ENCODE measurements at places on chromosomes 7 and 10.

- DNase-seq: no peak
These were observed 43.1 kb downstream of the CREB3L2 start for GRCh38 chr7:137958470-137959431.

- no peak for DNase-seq
These were observed 353 bp downstream of the MOGAT3 start for GRCh38 chr7:101200504-101200861.

GRCh38 chr10:67772894-67773511 is 65.0 kb downstream of the DNAJC12 start:
- DNase-seq: no peak

GRCh38 chr7:85564861-85565260 is 378.0 kb upstream of the SEMA3D start:
- DNase-seq: no peak

DNA sequence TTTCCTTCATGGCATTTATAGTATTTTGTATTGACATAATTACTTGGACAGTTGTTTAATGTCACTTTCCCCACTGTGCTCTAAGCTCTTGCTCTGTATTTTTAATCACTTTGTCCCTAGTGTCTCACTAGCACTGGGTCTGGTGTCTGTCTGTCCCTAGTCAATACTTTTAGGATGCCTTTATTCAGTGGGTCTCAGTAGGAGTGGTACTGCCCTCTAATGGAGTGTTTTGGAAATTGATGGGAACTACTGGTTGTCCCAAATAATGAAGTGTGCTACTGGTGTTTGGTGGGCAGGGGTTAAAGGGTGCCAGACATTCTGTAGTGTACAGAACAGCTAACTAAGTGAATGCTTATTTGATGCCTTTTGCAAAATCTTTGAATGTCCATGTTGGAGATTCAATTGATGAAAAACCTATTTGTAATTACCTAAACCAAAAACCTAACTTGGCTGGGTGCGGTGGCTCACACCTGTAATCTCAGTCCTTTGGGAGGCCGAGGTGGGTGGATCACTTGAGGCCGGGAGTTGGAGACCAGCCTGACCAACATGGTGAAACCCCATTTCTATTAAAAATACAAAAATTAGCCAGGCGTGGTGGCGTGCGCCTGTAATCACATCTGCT is 33.3 kb downstream of the CDK14 start:
- DNase-seq: no peak

DNA sequence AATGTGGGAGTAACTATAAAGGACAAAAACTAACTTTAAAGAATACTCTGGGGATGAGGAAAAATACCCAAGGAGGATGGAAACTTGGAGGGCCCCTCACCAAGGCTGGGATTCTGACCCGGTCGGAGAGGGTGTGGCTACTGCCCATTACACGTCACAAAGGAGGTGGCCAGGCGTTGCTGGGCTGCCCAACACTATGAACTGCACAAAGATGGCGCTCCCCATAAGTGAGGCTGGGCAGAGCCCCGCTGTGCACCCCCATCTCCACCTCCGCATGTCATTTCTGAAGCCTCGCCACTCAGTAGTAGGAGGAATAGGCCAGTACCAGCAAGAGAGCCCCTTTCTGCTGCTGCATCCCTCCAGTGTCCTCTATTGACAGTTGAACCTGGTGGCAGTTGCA is 290.1 kb upstream of the ZNF32 start:
- DNase-seq: no peak

GRCh38 chr7:98223898-98224700 is 12.9 kb downstream of the BHLHA15 start:
- DNase-seq: no peak

DNA sequence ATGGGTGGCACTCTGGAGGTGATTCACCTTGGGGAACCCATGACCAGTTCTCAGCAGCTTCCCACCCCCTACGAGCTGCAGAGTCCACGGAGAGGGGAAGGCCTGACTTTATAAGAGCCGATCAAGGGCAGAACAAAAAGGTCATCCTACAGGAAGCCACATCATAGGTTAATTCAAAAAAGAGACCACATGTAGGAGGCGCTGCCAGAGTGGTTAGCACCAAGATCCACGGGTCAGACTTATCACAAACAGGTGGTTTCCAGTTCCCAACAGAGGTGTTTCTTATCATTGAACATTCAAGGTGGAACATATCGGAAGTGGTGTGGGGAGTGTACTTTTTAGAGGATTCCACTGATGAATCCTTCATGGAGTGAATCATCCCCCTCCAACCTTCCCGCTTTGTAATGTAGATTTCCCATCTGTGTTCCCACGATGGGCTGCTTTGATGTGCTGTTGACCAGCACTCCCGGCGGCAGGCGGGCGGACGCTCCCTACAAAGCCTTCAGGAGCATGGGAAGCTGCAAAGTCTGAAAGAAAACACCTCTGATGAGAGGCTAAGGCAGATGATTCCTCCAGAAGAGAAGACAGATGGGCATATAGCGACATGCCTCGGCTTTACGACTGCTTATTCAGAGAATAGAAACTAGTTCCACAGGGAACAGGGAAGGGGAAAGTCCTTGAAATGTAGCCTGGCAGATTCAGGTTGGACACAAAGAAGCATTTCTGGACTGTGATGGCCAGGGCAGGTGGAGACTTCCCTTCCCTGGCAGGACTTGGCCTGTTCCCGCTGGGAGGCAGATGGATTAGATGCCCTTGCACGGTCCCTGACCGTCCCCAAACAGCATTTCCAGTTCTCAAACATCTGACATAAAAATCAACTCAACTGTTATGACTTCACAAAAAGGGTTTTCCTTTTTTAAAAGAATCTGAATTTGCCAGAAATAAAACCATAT is 66.5 kb downstream of the AFAP1L2 start:
- no peak for DNase-seq

DNA sequence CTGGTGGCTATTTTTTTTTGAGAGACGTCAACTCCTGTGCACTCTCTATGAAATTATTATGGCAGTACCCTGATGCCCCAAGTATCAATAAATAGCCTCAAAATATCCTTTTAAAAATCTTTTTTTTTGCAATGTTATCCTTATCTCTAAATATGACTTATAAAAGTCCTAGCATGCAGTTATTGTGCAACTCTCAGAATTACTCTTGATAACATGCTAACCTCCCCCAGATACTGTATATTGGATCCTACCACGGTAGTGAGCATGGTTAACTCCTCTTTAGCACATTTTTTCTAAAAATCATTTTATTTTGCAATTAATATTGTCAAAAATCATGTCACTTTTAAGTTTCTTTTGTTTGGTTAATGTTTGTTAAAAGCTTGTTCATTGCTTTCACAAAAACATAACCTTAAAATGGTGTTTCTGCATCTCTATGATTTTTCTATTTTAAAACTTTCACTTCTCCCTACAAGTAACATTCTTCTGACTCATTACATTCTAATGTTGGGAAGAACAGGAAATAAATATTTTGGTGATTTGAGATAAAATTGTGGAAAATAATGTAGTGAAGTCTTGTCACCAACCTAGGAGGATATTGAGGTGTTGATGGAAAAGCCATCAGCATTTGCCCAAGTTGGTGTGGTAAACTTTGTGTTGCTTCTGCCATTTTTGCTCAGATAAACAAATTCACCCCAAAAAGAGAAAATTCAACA is 42.1 kb upstream of the ADRA2A start:
- no peak for DNase-seq

- DNase-seq: no peak
These were observed 16.3 kb upstream of the SLC29A4 start for GRCh38 chr7:5266191-5267028.

DNA sequence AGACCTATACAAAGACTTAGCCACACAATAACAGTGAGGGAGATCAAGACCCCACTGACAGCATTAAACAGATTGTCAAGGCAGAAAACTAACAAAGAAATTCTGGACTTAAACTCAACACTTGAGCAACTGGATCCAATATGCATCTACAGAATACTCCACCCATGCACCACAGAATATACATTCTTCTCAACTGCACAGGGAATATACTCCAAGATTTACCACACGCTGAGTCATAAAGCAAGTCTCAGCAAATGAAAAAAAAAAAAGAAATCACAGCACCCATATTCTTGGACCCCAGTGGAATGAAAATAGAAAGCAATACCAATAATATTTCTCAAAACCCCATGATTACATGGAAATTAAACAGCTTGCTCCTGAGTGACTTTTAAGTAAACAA is 680.2 kb downstream of the PCDH15 start:
- no peak for DNase-seq

DNA sequence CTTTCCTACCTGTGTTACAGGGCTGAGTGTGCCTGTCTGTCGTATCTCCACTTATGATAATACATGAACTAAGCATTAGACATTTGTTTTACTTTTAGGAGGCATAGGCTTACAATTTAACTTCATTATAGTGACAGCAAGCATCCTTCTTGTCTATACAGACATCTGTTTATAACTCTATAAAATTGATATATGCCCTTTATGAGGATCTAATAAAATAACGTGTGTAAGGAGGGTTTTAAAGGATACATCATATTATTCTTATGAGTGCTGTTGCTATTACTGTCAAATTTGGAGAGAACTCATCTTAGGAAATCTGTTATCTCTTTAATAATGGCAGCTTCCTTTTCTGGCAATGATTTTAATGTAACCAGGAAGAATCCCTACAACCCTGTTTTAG is 21.9 kb downstream of the THNSL1 start:
- DNase-seq: no peak

- no peak for DNase-seq
These were observed 314.1 kb upstream of the C7orf33 start for GRCh38 chr7:148276314-148277041.

- no peak for DNase-seq
These were observed 281.4 kb upstream of the TAC1 start for GRCh38 chr7:97450516-97450915.

GRCh38 chr10:23291551-23292334 is 52.9 kb downstream of the C10orf67 start:
- no peak for DNase-seq

GRCh38 chr10:83585686-83586085 is 553.6 kb upstream of the GHITM start:
- DNase-seq: no peak

DNA sequence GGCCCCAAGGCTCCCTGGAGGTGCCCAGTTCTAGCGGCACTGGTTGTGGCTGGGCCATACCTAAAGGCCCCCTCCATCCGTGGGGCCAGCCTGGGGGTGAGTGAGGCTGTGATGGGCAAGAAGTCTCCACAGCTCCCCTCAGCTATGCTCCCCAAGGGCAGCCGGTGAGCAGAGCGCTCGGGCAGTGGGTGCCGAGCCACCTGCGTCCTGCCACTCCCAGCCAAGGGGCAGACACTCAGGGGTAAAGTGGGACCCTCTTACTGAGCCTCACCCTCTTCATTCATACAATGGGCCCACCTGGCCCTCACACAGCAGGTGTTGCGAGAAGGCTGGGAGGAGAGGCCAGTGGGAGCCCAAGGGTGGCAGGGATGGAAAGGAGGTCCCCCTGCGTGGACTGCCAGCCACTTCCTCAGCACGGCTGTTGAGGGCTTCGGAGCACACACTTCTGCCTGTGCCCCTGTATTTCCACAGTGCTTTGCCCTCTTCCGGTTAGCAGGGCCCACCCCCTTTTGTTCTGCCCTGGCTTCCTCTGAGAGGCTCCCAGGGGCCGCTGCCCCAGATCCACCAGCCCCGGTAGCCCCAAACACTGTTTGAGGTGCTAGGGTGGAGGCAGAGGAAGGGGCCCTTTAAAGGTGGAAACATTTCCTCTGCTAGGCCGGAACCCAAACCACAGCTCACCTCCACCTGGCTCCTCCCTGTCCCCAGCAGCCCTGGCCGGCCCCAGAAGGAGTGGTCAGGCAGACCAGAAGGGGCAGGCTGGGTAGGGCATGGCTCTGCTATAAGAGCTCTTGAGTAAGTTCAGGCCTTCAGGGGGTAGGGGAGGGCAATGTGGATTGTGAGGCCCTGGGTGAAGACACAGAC is 16.4 kb upstream of the C10orf105 start:
- no peak for DNase-seq

DNA sequence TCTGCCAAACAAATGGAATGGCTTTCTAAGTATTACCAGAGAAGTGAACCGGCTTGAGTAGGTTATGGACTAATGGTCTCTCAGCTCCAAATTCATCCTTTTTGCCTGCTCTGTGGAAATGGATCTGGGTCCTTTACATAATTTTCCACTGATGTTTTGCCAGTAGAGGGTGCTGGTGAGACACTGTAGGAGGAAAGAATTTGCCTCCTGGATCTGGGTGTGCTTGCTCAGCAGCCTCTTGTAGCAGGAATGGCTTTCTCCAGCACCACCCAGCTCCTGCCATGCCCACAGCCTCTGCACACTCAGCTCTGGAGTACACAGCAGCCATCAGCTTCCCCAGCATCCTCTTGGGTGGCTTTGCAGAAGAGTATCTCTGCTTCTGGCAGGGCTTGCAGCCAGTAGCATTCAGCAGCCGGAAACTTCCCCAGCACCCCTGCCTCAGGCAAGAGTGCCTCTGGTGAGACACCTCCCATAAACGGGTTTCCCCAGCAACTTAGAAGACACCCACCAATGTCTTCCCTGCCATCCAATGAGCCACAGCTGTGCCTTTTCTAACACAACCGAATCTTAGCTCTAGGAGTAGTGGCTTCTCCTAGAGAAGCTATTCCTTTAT is 235.0 kb upstream of the PLPP4 start:
- DNase-seq: peak; percentile 24

- no peak for DNase-seq
These were observed 191.0 kb downstream of the DGKI start for GRCh38 chr7:137655804-137656203.

GRCh38 chr7:123643495-123644441 is 11.9 kb upstream of the LMOD2 start:
- no peak for DNase-seq

DNA sequence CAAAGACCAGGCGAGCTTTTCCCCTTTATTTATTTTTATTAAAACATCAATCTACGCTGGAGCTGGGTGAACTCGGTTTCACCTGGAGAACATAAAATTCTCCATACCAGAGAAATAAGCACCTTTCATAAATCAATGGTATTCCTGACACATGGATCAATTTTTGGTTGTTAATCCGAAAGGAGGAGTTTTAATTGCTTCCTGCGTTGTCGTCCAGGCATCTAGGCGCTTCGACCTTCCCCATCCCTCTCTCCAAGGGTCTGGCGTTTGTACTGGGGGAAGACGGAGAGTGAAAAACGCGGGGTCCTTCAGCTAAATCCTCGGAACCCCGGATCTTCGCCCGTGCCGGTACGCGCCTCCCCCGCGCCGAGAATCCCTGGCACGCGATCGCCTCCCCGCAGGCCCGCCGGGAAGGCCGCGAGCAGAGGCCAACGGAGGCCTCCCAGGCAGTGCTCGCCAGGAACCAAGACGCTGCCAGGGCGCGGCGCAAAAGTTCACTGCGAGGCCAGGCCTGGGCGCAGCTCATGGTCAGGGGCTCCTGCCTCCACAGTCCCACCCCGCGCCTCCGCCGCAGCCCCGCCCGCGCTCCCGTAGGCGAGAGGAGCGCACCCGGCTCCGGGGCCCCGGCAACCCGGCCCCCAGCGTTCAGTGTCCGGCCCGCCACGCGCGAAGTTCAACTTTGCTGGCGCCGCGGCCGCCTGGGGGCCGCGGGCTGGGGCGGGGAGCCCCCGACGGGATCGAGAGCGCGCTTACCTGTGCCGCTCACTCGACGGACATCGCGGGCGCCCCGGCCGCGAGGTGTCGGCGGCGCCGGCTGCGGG is 8.3 kb upstream of the EBF3 start:
- DNase-seq: no peak

- no peak for DNase-seq
These were observed at the start of gene PNLIPRP1 for GRCh38 chr10:116590590-116591444. Gene PNLIPRP1 (plus strand): TSS chr10:116590959. CDS start chr10:116591130, 171 bp downstream.

- DNase-seq: no peak
These were observed 192.8 kb upstream of the PRSS58 start for GRCh38 chr7:142450695-142451094.

GRCh38 chr10:125442856-125443540 is 240.0 kb downstream of the TEX36 start:
- no peak for DNase-seq

All from progenitor cell of endocrine pancreas (in vitro differentiated cells).